ENCODE measurements at places on chromosomes 13 and 19. TPM values are rescaled to one million over a fixed set of nuclear protein-coding genes. Genes with fewer than 3 reads are reported as not detected.

DNA sequence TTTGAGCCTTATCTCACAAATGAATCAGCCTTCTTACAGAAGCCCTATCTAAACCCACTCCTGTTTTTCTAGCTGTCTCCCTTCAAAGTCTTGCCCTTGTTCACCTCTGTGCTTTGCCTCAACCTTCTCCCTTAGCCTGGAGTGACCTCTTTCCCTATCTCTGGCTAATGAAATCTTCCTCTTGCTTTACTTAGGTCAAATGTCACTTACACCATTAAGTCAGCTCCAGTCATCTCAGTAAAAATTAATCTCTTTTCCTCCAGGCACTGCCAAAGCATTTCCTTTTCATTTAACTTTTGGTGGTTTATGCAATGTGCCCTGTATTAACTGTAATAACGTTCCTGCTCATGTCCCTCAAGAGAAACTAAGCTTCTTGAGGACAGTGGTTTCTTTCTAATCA, 596.5 kb upstream of the MIR17HG start:
- DNase-seq: no peak

- no peak for DNase-seq
Measured at GRCh38 chr19:16600824-16601223, 27.2 kb downstream of the MED26 start.

DNA sequence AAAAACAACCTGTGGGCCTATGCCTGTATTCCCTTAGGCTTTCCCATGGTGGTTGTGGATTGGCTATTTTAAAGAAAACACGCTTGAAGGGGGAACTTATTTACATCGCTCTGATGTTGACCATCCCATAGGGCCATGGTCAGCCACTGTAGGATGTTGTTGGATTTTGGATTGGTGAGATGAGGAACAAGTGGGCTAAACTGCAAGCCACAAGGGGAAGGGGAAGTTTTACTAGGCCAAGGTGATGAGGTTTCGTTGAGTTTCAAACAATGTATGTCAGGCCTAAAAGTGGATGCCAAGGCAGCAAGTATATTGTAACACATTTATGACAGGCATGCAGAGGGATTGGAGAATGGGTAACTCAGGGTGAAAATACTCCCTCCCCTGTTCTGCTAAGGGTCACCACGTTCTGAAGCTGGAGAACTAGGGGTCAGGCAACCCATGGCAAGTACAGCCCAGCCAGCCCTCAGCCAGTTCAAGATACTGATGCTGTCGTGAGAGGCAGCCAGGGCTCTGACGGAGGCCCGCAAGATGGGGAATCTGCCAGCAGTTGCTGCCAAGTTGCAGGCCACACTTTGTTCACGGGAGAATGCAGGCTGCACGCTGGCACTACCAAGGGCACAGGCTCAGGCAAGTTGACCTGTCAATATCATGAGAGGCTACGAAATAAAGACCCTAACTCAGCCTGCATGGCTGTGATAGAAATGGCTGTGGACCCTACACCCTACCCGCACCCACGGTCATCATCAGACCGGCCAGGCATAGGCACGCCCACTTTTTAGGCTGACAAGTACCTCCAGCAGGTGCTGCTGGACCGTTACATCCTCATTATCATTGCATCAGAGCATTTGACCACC, 11.1 kb downstream of the IRGC start:
- no peak for DNase-seq

DNA sequence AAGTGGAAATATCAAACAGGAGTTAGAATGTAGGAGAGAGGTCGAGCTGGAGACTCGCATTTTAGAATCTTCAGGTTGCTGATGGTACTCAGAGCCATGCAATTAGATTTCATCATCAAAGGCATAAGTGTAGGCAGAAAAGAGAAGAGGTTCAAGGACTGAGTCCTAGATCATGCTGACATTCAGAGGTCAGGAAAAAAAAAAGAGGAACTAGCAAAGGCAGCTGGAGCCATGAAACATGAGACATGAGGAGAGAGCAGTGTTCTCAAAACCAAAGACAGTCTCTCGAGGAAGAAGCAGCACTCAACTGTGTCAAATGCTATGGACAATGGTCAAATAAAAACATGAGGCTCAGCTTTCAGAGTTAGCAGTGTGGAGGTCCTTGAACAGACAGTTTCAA, 12.4 kb upstream of the TPP2 start:
- no peak for DNase-seq

GRCh38 chr19:28703400-28703956, 509.5 kb downstream of the UQCRFS1 start:
- DNase-seq: no peak

DNA sequence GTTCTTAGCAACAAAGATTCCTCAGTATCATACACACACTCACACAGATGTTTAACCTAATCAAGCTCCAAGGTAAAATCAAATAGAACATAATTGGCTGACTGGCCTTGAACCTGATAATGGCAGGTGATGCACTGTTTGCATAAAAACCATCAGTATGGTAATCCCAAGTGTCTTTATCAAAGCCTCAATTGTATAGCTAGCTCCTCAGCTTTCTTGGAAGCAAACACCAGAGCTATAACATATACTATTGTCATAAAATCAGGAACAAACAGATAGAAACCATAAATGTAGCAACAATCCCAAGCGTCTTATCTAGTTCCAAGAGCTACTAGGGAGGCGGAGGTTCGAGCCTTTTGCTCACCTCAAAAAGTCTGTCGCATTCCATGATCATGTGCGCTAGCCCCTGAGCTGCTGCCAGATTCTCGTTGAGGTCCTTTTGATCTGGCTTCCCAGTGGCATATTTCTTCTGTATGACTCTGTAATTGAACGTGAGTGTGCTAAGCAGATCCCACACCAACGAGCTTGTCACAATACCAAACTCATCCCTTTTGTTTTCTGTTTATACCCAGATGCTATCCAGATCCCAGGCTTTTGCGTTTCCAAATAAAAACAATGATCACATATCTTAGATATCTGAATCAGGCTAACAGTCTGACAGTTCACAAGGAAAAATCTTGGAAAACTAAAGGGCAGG, 95.3 kb downstream of the KL start:
- DNase-seq: no peak

GRCh38 chr19:11390933-11391680, 7.0 kb upstream of the EPOR start:
- DNase-seq: no peak

The GRIK5 gene
- polyA plus RNA-seq: 4.6 TPM

The LILRA5 gene
- polyA plus RNA-seq: 0.55 TPM

The ZIK1 gene
- polyA plus RNA-seq: 17.6 TPM

The SPRED3 gene
- polyA plus RNA-seq: 0.20 TPM

The U2AF1L4 gene
- polyA plus RNA-seq: 16.6 TPM

Data from right lung (tissue), 10 donors.